ENCODE measurements at places on chromosomes 7 and 10.

DNA sequence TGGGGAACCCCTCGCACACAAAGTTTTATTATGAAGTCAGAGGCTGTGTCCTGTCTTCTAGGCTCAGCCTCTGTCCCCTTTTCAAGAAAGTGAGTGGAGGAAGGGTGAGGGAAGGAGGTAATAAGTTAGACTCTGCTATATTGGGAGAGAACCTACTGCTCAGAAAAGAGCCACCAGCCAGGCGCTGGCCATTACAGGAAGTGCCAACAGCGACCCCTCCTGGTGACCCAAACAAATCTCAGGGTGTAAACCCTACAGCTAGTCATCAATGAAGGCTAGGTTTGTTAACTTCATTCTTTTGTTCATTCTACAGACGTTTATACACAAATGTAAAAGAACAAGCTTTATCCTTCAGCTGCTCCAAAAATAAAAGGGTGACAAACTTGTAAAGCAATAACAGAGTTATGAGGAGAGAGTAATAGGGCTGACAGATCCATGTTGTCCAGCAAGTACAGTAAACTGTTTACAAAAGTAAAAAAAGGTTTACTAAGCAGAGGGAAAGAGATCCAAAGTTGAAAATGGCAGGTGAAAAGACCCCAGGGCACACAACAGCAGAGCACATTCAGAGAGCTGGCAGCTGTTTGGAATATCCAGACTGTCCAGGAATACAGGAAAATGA is 82.7 kb downstream of the FAM204A start:
- DNase-seq, result peak; percentile 43

- DNase-seq, result no peak
Measured at GRCh38 chr10:110488940-110489339, 8.8 kb upstream of the DUSP5 start.

- DNase-seq, result no peak
Measured at GRCh38 chr7:55591282-55591931, 19.1 kb upstream of the VOPP1 start.

DNA sequence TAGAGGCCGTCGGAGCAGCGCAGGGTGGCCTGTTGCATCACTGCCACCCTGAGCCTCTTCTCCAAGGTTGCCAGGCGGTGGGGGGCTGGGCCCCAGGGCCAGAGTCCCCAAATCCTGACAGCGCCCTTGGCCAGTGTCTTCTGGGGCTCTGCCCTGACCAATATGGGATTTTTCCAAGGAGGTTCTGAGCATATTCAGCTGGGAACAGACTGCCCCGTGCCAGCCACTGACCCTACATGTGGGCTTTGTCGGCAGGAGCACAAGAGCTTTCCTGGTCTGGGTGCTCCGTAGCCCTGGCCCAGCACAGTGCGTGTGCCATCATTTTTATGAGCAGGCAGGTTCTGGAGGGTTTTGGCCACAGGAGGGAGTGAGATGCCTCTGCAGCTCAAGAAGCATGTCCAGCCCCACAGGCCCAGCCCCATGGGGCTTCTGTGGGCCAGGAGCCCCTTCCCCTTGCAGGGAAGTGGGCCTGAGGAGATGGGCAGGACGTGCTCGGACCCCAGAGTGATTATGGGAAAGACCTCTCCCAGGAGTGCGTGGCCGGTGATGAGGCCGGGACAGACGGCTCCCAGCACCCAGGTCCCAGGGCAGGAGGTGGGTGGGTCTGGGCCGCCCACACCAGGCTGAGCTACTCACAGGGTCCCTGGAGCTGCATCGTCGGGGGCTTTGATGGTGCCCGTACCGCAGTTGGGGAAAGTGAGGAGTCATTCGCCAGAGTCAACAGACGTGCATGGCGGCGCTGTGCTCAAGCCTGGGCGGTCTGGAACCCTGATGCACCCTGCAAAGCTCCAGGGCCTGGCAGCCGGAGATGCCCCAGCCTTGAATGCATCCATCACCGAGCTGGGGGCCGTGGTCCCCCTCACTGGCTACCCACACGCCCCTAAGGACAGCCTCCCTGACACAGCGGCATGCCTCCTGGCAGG is 66.6 kb downstream of the PWWP2B start:
- DNase-seq, result no peak

DNA sequence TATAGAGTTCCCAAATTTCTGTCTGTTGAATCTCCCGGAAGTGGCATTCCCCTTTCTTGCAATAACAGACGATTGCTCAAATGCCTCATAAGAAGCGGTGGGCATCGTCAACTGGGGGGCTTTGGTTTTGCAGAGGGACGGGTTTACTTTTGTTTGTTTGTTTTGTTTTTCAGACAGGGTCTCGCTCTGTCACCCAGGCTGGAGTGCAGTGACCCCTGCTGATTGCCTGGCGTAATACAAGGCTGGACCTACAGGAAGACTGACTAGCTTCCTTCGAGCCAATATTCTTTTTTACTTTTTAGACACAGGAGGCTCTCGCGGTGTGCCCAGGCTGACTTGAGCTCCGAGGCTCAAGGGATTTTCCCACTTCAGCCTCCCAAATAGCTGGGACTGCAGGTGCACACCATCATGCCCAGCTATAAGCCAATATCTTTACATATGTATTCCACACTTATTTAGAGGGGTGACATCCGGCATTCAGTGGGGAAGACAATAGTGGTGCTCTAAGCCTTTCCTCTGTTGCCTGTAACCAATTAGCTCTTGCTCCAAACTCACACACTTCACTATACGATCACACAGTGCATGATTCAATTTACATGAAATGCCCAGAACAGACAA is 58.1 kb downstream of the FHIP2A start:
- peak; percentile 45 for DNase-seq

DNA sequence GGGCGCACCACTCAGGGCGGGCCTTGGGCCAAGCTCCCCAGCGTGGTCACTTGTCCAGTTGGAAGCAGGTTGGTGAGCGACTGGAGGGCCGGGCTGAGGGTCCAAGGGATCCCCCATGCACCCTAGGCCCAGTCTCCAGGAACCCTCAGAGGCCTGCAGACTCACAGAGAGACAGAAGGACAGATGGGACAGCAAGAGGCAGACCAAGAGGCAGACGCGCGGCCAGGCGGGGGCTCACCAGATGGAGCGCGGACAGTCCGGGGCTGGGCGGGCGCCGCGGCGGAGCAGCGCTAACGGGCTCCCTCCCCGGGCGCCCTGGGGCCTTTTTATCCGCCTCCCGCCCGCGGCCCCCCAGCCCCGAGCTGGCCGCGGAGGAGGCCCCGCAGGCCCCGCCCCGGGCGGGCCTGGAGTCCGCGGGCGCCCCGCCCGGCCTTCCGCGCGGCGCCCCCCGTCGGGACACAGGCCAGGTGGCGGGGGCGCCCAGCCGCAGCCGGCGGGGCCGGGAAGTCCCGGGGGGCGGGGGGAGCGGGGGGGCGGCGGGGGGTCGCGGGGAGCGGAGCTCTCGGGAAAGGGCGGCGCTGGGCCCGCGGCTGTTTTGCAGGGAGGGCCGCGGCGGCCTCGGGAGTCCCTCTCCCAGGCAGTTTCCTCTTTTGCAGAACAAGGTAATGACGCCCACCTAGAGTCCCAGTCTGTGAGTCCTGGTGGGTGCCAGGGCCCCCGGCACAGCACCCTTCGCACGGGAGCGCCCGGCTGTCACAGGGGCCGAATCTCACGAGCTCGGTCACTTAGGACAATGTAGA is at the start of gene LOXL4:
Gene LOXL4, minus strand, starts transcription at position 301 of the 800 bp plus-strand sequence. CDS start 5,175 bp downstream, outside the sequence.
- no peak for DNase-seq

Measured in activated naive CD8-positive, alpha-beta T cell treated with anti-CD3 and anti-CD28 coated beads, Interleukin-2, amount 50 U/mL, for 24 hours (primary cell).